ENCODE measurements at places on chromosomes 5 and 9.

DNA sequence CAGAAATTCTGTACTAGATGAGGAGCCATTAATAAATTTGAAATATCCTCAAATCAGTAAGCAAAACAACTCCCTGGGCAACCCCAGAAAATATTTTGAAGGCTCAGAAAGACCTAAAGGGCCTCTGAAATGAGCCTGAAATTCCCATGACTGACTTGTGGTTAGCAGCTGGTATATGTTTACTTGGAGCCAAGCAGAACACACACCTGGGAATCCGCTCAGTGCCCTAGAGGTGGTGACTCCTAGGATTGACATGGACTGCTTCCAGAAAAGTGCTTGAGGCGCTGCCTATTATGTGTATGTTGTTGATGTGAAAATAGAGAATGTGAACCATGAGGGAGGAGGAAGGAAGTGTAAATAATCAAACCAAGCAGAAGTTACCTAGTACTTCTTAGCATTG is 14.7 kb downstream of the RFK start:
- peak; percentile 66 for DNase-seq

DNA sequence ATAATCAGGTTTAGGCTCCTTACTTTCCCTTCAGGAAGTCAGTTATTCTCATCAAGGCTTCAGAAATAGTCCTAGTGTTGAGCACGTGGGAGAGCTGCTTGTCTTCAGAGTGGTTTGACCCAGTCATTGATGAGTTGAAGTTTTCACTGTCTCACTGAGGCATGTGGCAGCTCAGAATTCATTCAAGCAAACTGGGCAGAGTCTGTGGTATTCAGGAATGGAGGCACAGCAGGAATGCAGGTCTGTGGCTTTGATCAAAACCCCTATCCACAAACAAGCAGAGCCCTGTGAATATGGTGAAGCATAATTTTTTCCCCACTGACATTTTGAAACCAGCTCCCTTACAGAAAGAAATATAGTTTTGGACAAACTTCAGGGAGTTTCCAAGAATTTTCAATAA is 207.3 kb downstream of the CD180 start:
- DNase-seq, result no peak

DNA sequence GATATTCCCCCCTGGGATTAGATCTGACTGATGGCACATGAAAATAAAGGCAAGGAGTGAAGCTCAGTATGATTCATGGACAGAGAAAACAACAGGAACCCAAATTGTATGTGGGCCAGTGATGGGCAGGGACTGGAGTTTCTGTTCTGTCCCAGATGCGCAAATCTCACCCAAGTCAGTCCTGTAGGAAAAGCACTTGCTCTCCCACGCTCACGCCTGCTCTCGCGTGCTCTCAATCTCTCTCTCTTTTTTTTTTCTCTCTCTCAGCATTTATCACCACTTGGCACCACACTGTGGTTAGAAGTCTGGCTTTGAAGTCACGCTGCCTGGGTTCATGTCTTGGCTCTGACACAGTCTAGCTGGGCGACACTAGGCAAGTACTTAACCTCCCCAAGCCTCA is 106.5 kb upstream of the LRRTM2 start:
- DNase-seq, result no peak

DNA sequence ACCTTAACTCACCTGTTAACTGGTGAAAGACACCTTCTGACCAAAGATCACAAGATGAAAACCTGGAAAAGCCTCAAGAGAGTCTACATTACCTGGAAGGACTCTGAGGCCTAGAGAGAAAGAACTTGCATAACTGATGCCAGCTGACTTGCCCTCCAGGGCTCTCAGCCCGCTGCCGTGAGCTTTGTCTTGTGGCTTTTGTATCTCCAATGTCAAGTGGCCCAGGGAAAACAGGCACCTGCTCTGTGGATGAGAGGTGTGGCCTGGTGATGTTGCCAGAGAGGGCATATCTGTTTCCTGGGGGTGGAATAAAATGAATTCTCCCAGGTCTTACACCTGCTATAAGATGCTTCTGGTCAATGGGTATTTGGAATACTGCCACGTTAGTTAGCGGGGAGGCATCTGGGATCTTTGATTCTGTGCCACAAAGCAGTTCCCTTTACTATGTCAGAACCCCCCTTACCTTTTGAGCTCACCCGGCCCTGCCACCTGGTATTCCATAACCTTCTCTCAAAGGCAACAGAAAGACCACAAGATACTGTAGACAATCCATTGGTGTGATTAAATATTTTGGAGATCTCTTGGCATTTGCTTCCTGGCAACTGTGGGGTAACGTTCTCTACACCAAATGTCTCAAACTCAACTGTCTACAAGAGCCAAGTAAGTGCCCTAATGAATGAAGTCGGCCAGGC is 54.9 kb upstream of the N4BP3 start:
- DNase-seq, result no peak

- DNase-seq, result no peak
Observed at GRCh38 chr5:170278611-170279458, 18.7 kb downstream of the LCP2 start.

DNA sequence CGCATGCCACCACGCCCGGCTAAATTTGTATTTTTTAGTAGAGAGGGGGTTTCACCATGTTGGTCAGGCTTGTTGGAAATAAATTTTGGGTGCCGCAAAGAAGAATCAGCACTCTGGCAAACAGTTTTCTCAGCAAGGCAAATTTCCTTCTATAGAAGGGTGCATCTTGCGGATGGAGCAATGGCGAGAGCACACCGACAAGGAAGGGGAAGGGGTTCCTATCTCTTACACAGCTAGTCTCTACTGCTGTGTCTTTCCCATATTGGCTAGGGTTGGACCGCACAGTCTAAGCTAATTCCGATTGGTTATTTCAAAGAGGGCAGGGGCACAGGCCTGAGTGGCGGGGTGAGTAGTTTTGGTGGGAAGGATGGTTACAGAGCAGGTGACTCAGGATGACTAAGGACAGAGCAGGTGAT is 707 bp downstream of the GTF3C5 start:
- DNase-seq, result no peak

- DNase-seq, result no peak
Observed at GRCh38 chr5:109654455-109654854, 35.3 kb upstream of the MAN2A1 start.

DNA sequence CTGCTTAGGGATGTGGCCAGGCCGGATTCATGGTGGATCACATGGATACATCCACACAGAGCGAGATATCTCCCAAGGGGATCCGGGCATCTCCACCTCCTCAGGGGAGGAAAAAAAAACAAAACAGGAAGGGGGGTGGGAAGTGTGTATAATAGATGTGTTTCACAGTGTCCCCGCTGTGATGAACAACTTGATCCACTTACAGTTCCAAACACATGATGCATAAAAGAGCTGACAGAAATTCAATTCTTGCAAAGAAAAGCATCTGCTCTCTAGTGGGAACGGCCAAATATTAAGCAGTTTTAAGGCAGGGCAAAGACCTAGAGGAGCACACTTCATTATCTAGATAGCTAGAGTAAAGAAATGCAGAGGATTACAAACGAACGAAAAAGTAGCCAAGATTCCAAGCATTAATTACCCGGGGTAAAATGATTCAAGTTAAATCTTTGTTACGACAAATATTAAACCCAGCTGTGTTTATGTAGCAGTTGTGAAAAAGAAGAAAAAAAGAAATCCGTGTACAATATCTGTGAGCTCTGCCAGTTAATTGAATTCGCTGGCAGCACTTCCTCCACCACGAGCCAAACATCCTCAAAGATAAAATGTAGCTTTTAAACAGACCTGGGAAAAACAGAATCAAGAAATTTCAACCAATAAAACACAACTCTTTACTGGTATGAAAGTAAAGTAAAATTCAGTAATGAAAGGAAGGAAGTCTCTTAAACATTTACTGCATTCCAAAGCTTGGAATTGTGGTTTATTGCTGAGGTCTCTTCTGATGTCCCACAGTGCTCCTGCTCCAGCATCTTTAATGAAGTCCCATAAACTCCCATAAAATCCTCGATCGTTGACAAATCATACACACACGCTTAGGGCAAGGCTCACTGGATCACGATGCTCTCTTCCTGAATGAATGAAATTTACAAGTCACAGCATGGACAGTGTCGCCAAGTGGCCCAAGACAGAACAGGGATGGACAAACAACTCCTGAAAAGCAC is 213.0 kb downstream of the CRB2 start:
- peak; percentile 40 for DNase-seq

DNA sequence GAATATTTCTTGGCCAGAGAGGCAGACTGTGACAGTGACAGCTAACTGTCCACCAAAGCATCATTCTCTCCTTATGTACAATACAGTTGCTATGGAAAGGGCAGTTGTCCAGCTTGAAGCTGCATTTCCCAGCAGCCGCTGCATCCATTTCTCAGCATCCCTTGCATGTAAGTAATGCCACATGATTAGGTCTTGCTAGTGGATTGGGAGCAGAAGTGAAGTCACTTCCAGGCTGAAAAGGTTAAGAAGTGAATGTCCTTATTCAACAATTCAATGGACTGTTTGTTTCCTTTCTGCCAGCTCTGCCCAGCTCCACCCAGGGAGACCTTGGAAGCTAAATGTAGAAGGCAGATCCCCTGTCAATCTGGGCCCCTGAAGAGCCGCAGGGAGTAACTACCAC is 26.1 kb upstream of the RETREG1 start:
- no peak for DNase-seq

DNA sequence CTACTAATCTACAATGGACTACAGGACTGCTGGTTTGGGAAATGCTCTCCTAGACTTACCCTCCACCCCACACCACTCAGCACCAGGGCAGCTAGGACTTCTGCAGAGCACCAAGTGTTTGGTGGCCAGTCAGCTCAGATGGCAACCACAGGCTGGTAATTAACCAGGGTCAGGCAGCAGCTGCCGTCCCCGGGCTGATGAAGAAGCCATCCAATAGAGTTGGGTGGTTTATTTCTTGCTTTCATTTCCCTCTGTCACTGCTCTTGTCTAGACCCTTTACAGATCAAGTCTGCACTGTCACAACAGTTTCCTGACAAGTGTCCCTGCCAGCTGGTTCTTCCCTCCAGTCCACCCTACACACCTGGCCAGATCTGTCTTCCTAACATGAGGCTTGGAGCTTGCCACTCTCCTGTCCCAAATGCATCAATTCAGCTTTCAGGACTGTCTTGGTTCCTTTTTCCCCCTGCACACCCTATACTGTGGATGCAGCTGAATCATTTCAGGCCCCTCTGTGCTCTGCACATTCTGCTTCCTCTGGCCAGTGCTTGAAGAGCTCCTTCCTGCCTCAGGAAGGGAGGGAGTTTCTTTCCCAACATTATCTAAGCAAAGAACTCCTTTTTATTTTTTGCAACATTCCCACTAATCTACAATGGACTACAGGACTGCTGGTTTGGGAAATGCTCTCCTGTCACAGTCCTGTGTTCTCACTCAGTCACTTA is 30.2 kb upstream of the HSPA9 start:
- DNase-seq, result no peak

DNA sequence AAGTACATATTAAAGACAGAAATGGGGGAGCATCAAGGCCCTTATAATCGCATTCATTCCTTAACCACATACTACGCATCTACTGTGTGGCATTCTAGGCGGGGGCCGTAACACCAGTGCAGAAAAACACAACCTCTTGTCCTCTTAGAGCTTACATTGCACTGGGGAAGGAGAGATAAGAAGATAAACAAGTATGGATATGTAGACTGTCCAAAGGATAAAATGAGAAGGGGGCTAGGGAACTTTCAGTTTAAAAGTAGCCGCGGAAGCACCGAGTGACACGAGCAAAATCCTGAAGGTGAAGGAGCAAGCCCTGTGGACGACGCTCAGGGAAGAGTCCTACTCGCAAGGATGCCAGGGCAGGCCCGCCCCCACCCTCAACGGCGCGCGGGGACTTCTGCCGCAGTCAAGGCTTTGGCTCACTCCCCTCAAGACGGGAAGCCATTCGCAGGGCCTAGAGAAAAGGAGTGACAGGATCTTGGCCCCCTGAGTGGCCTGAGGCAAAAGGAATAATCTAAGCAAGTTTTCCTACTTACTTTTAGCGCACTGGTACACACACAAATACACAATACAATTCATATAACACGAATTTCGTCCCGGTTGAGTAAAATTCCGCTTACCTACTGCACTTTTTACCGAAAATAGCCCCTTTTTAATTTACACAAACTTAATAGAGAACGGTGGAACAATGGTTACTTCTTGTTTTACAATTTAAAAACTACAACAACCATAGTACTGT is 1.3 kb upstream of the NIPBL start:
- DNase-seq, result peak; percentile 59

- peak; percentile 86 for DNase-seq
Observed at GRCh38 chr9:112012026-112012902, 115.7 kb downstream of the UGCG start.

DNA sequence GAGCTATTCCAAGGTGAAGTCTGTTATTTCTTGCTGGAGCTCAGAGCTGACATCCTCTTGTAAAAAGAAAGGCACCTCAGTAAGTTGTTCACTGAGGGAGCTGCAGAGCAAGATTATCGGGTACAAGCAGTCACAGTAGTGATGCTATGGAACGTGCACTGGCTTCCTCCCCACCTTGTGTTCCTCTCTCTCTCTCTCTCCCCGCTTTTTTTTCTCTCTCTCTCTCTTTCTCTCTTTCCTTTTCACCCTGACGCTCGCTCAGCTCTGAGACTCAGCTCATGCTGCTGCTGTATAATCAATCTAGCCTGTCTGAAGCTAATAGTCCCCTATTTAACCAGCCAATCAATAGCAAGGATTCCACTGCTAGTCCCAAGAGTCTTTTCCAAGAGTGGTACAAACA is 587.6 kb upstream of the CDH18 start:
- DNase-seq, result no peak

- DNase-seq, result no peak
Observed at GRCh38 chr9:37342493-37342892, 80.0 kb upstream of the GRHPR start.

- DNase-seq, result peak; percentile 79
Observed at GRCh38 chr9:136847088-136847825, 2.0 kb upstream of the PHPT1 start.

DNA sequence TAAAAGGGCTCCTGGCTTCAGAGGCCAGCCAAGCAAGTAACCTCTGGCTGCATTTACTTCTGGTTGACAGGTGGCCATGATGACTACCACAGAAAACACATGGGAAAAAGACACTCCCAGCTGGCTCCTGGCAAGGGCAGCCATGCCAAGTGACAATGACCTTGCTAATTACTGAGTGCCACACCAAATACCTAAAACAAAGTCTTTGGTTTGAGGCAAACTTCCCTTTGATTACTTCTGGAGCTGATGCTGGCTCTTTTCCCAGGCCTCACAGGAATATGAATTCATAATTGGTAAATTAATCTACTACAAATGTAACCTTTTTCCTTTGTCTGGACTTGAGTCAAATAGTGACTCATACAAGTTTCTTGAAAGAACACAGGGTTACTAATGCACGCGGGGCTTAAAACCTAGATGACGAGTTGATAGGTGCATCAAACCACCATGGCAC is 61.0 kb downstream of the LPAR1 start:
- DNase-seq, result peak; percentile 64

DNA sequence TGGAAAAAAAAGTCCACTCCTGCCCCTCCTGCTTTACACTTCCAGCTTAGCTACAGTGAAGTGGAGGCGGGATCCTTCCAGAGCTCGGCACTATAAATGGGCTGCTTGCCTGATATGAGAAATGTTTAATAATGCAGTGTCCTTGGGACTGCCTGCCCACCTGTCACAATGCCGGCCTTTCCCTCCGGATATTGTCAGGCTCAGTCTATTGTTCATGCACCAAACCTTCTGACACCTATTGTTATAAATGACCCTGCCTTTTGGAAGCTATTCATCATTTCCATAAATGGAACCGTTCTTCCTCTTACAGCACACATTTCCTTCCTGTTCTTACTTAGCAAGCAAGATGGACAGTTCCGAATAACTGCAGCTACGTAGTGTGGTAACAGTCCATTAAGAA is 146.3 kb downstream of the DMAC1 start:
- DNase-seq, result no peak

GRCh38 chr5:132271251-132272246 is 14.1 kb downstream of the PDLIM4 start:
- no peak for DNase-seq

- no peak for DNase-seq
Observed at GRCh38 chr5:155504606-155505005, 491.1 kb downstream of the KIF4B start.
